Left ventricle myocardium superior (tissue), 1 donor: ENCODE measurements at places on chromosomes 1 and 21.

DNA sequence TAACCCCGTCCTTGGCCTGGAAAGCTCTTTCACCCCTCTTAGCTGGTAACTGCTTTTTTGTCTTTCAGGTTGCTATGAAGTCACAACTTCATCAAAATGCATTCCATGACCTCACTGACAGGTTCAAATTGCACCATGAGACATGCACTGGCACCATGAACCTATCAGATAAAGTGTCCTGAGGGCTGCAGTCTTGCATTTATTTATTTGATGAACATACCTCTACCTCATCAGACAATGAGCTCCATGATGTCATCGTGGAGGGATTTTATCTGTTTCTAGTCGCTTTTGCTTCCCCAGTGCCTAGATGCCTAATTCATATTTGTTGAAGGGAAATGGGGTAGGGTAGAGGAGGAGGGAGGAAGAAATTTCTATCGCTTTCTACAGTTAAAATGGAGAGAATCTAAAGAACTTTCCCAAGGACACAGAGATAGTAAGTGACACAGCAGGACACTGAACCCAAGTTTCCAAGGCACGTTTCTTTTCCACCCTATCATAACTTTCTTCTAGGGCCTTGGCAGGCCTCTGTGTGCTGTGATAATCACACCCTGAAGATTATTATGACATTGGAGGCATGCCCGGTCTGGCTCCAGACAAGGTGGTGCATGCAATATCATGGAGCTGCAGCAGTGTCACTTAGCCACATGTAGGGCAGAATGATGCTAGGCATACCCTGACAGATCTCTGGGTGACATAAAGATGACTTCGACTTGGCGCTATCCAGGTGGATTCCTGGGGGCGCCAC lies 69.5 kb downstream of the CD58 start:
- DNase-seq = no peak

DNA sequence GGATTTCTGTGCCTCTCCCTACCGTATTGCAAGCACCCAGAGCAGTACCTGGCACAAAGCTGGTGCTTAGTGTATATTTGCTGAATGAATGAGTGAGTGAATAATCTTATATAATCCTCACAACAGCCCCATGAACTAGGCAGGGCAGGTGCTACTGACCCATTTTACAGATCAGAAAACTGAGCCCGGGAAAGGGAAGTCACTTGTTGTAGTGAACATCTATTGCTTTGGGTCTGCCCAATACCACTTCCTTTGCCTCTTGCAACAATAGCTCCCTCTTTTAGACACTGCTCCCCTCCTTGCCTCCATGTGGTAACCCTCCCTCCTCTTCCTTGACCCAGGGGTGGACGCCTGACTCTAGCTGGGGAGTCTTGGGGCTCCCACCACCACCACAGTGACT lies 3.1 kb downstream of the CDCP2 start:
- no peak for DNase-seq

DNA sequence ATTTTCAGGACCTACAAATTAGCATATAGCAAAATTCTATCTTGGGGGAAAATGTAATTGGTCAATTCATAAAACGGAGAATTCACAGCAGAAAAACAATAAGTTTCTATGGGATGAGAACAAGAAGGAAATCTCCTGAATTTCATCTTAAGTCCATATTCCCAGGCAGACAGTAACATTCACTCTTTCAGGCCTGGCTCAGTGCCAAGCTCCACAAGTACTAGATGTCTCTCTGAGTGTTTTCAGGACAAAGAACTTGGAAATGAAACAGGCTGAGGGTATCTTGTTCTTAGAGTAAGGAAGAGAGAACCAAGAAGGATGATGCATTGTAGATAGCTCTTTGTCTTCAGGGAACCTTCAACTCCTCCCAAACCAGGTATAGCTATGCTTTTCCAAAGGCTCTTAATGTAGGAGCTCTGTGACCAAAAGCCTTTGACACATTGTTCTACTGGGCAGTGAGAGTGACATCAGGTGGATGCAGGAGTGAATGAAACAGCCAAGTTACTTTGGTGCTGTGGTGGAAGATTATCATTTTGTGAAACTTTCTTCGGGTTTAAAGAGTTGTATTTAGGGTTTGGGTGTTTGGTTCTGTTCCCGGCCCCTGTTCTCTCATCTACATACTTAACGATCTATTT lies 298.3 kb downstream of the GPATCH2 start:
- peak; percentile 33 for DNase-seq

DNA sequence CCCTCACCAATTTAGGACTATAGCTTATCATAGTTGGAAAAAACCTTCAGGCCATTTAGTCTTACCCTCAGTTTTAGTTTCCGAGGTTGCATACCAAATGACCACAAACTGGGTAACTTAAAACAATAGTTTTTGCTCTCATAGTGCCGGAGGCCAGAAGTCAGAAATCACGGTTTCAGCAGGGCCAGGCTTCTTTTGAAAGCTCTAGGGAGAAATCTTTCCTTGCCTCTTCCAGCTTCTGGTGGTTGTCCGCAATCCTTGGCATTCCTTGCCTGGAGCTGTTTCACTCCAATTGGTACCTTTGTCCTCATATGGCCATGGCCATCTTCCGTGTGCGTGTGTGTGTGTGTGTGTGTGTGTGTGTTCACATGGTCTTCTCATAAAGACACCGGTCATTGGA lies 12.4 kb upstream of the PLXNA2 start:
- no peak for DNase-seq

- no peak for DNase-seq
These were observed 188.6 kb downstream of the ZP4 start for GRCh38 chr1:237702161-237702560.

DNA sequence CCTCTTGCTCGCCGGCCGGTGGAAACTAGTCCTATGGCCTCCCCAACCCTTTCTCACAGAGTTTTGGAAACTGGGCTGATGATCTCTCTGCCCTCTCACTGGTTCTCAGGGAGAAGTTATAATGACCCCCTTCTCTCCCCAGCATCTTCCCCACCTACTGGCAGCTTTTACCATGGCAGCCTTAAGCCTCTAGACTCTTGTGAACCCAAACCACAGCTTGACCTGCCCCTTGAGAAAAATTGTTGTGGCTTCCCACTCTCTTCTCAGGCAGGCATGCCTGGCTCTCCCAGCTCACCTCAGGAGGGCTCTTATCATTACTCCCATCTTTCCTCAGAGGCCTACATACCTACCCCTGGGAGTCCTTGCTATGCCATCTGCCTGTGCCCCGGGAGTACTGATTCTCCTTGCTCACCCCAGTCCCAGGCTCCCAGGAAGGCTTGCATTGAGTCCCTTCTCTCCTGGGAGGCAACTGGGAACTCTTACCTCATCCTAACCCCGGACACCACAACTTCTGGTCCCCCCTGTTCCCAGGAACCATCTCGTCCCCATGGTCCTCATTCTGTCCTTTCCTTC lies 1.6 kb downstream of the NSUN4 start:
- no peak for DNase-seq

DNA sequence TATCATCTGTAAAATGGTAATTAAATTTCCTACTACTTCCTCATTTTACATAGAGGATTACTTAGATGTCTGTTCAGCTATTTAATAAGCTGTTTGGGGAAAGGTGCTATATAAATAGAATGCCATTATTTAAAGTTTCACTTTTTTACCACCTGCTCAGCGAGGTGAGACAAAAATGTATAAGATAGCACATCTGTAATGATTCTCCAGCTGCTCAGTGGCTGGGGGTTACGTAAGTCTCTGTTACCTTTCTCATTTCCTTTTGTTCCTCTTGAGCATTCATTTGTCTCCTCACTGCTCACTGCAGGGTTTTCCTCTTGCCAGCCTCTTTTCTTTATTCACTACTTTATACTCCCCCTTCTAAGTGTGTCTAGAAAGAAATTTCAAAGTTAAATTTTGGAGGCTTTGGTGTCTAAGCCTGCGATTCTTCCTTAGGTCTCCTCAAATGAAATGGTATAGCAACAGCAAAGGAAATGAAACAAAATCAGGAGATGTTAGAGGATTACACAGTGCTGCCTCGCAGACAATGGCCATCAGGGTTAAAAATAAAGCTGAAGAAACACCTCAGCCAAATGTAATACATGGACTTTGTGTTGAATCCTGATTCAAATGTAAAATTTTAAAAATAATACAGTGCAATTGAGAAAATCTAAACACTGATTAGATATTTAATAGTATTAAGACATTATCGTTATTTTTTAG lies 6.8 kb downstream of the RGS8 start:
- no peak for DNase-seq

GRCh38 chr1:145994391-145995120 lies 1.8 kb downstream of the TXNIP start:
- peak; percentile 48 for DNase-seq

DNA sequence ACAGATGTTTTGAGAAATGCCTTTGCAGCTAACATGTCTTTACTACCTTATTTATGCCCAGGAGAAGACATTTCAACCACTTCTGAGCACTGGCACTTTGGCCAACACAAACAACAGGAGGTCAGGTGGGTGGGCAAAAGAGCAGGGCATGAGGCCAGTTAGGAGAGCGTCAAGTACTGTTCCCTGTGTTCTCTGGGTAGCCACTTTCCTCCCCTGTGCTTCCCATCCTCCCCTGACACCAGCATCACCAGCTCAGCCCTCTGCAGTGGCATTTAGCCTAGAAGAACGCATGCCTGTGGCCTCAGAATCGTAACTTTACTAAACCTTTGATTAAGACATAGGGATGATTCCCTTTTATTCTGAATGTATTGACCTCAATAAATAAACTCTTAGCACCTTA lies 18.3 kb downstream of the BTG2 start:
- DNase-seq = no peak

DNA sequence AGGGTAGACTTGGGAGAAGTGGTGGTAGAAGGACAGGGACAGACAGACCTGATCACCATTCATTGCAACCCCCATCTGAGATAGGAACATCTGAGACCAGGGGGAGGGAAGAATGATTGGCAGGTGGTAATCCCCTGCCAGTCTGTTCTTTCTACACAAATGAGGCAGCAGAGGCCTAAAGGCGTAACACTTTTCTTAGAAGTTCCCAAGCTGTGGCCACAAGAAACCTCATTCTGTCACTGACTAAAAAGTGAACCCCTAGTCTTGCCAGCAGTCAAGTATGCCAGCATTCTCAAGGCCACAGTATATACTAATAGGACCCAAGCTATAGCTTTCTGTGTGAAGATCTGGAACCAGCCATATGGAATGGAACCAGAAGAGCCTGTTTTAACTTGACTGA lies 638.0 kb downstream of the KCNT2 start:
- DNase-seq = no peak

DNA sequence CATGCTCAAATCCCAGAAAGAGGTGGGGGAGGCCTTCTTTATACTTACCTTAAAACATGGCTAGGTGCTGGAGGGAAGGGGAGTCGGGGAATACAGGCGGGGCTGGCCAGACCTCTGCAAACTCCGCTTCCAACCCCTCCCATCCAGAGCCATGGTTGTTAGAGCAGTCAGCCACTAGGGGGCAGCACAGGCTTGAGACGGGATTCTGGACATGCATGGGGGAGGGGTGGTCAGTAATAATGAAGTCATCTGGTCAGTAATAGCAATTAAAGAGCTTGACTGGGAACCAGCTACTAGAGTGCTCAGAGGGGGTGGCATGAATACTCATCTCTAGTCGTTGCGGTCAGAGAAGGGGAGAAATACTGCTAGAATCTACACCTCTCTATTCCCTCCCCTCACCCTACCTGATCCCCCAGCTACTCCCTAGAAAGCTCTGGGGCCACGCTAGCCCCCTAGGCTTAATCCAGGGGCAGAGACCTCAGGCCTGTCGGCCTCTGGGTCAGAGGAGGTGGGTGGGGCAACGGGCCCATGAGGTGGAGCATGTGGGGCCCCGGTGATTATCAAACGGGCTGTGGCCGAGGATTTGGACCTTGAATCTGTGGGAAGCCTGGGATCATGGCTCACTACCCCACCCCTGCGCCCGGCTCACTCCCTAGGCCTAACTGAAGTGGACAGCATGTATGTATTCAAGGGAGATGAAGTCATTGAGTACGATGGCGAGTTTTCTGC lies 2.9 kb downstream of the CASQ1 start:
- DNase-seq = peak; percentile 89

GRCh38 chr1:234823191-234824176 lies 213.5 kb upstream of the IRF2BP2 start:
- DNase-seq = no peak

DNA sequence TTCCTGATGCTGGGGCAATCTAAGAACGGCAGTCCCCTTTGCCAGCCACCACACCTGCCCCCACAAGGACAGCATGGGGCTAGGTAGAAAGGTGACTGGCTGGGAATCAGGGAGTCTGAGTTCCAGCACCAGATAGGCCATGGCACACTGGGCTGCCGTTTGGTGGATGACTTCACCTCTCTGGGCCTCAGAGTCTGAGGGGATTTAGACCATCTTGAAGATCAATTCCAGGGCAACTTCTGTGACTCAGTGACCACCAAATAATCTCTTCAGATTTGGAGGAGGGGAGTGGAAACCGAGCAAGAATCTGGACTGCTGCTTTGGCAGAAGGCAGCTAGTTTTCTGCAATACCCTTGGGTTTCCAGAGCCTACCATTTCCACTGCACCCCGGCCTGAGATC lies 92.1 kb upstream of the EDN2 start:
- DNase-seq = no peak

DNA sequence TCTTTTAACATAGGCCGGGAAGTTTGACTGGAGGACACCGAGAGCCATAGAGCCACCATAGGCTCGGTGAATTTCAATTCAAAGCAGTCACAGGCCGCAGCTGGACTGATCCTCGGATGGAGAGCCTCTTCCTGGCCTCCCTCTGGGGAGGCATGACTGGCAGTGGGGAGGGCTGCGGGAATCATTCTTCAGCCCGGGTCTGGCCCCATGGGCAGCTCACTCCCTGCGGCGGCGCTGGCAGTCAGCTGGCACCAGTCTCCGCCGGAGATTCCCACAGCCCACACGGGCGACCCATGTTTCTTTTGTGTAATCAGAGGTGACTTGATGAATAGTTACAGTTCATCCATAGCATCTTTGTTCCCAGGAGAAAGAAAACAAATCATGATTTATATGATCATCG lies 10.6 kb downstream of the ESPN start:
- DNase-seq = no peak

DNA sequence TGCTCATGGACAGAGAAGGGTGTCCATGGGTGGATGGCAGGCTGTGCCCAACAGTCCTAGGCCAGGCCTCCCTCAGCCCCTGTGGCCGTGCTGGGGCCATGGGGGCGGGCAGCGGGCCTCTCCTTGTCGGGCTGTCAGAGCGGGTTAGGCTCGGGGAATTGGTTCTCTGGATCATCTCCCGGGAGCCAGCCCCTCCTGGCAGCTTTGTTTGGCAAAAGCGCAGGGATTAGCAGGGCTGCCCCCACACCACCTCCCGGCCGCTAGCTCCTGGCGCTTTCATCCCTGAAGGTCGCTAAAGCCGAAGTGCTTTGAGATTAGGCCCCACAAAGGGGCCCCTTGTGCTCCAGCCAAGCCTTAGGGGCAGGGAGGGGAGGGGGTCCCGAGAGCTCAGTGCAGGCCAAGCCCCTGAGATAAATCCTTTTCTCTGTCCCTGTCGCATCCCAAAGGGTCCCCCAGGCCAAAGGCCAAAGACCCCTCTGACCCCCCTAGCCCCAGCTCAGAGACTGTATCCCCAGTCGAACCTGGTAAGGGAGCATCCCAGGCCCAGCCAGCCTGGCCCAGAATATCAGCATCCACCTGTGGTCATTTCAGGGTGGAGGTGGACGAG lies 9.8 kb upstream of the DMBX1 start:
- no peak for DNase-seq
